ENCODE measurements at places on chromosomes 13 and 19. TPM values are rescaled to one million over a fixed set of nuclear protein-coding genes. Genes with fewer than 3 reads are reported as not detected.

GRCh38 chr19:15379999-15380647 is 536 bp upstream of the AKAP8 start:
- peak; percentile 86 for DNase-seq
- H3K4me3 ChIP-seq, result peak overlapping the region; percentile 78
- peak overlapping the region; percentile 96 for H3K27ac ChIP-seq
- no peaks in the 10 kb centered on the region for H3K27me3 ChIP-seq
- H3K36me3 ChIP-seq, result peaks cover 4% of the 10 kb centered on the region

GRCh38 chr13:99357131-99357596 is 50.0 kb upstream of the GPR183 start:
- DNase-seq, result no peak
- no peak overlapping the region for H3K4me3 ChIP-seq
- H3K4me1 ChIP-seq, result peaks cover 15% of the 10 kb centered on the region
- H3K27me3 ChIP-seq, result no peaks in the 10 kb centered on the region

DNA sequence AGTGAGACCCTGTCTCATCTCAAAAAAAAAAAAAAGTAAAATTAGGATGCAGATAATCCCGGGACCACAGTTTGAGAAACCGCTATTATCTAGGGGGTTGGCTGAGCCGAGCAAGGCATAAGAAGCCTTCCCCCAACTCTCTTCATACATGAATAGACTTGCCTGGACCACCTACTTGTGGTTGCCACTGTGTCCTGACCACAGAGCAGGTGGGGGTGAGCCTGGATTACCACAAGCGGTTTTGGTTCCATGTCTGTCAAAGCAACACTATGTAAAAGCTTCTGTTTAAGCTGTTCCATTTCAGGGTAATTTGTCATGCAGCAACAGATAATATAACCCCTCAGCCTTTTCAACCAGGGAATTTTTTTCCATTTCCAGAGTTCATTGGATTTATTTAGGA is 3.3 kb upstream of the NAPA start:
- peaks cover 24% of the 10 kb centered on the region for H3K4me1 ChIP-seq
- no peak for DNase-seq
- H3K36me3 ChIP-seq, result no peaks in the 10 kb centered on the region
- H3K27me3 ChIP-seq, result no peaks in the 10 kb centered on the region
- no peak overlapping the region for H3K27ac ChIP-seq
- H3K4me3 ChIP-seq, result no peak overlapping the region

DNA sequence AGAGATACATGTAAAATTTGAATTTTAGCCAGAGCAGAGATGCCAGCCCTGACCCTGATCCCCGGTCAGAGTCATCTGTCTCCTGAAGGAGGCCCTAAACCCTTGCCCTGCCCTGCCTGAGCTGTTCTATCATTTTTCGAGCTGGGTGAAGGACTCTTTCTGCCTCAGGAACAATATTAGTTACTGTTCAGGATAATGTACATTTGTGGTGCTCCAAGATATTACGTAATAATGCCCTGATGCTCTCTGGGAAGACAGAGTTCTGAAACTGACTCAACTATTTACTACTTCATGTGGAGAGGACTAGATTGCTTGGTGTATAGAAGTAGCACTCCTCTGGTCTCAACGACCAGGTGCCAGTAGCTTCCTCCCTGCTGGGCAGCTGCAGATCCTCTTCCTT is 37.9 kb upstream of the UBL3 start:
- H3K27ac ChIP-seq, result no peak overlapping the region
- H3K36me3 ChIP-seq, result no peaks in the 10 kb centered on the region
- no peak for DNase-seq

DNA sequence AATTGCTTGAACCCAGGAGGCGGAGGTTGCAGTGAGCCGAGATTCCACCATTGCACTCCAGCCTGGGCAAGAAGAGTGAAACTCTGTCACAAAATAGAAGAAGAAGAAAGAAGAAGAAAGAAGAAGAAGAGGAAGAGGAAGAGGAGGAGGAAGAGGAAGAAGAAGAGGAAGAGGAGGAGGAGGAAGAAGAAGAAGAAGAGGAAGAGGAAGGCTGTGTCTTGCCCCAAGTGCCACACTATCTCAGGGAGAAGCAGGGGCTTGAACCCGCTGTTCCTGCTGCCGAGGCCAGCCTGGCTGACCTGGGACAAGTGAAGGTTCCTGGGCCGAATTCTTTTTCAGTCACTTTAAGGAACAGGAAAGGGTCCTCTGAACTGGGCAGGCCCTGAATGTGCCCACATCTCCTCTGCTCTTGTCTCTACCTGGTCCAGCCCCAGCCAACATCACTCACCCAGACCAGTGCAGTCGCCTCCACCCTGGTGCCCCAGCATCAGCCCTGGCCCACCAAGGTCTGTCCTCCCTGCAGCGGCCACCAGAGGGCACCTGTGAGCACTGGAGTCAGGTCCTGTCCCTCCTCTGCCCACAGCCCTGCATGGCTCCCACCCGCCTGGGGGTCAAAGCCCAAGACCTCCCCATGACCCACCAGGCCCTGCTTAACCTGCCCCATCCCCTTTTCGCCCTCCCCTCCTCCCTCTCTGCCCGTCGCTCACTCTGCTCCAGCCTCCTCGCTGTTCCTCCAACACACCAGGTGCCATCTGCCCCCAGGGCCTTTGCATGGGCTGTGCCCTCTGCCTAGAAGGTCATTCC is 20.0 kb downstream of the TICAM1 start:
- no peak overlapping the region for H3K4me3 ChIP-seq
- H3K36me3 ChIP-seq, result peaks cover 7% of the 10 kb centered on the region

DNA sequence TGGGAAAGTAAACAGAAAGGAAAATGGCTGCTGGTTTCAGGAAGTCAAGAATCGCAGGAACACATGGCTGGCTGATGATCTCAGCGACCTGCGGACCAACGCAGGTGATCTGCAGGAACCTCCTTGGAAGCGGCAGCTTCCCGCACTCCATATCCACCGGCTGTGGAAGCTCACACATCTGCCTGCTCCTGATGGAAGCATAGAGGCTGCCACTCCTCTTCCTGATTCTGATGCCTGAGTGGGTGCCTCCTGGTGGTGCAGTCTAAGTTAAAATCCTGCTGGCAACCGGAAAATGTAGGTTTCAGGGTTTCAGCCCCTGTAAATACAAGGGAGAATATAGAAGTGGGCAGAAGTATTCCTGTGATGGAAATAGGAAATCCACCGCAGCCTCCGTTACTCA is 75.5 kb downstream of the TNFSF13B start:
- H3K27ac ChIP-seq, result no peak overlapping the region
- no peaks in the 10 kb centered on the region for H3K36me3 ChIP-seq
- no peaks in the 10 kb centered on the region for H3K27me3 ChIP-seq
- DNase-seq, result no peak
- H3K4me3 ChIP-seq, result no peak overlapping the region

DNA sequence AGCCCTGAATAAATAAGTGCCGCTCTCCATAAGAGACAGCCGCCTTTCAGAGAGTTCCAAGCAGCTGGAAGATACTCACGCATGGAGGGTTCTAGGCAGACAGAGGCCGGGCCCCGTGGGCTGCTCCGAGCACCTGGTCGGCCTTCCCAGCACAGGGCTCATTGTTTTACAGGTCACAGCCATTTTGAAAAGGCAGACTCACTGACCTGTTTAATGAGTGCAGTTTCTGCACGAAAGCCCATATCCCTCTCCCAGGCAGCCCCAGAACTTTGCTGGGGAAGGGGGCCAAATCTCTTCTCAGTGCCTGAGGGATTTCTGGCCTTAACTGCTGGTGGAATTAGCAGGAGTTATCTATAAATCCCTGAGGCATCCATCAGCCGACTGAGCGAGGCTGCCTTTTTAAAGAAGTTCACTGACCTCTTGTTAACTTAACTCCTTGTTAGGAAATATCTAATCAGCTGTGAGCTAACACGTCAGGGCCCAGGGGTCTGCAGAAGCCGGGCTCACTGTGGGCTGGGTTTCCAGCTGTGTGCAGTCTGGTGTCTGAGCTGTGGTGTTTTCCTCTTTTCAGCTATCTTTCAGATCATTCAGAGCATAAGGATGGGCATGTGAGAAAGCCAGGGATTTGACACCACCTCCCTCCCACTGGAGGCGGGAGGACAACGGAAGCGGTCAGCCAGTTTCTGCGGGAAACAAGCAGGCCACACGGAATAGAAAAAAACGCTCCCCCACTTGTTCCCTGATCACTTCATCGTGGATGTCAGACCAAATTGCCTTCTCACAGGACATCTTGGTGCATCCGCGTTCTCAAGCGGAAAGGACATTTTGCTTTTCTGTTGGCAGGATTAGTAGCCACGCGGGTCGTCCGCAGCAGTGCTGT is 23.3 kb downstream of the SERP2 start:
- H3K27ac ChIP-seq, result peak overlapping the region; percentile 41
- no peaks in the 10 kb centered on the region for H3K27me3 ChIP-seq
- no peaks in the 10 kb centered on the region for H3K36me3 ChIP-seq
- H3K4me1 ChIP-seq, result peaks cover 5% of the 10 kb centered on the region
- no peak for DNase-seq
- H3K4me3 ChIP-seq, result no peak overlapping the region

DNA sequence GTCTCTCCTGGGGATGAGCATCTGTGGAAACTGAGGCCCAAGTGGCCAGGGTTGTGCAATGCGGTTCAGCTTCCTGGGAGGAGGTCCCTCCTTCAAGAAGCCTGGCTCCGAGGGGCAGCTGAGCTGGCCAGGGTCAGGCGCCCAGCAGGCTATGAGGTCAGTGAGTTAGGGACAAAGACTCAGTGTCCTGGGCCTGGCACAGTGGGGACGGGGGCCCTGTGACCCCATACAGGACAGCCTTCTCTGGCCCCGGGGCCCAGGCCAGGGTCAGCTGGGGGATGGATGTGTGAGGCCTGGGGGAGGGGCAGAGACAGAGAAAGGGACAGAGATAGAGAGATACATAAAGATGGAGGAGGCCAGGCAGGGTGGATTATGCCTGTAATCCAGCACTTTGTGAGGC is 3.0 kb upstream of the IL12RB1 start:
- H3K36me3 ChIP-seq, result no peaks in the 10 kb centered on the region
- H3K4me1 ChIP-seq, result no peaks in the 10 kb centered on the region
- no peak for DNase-seq
- no peak overlapping the region for H3K4me3 ChIP-seq

DNA sequence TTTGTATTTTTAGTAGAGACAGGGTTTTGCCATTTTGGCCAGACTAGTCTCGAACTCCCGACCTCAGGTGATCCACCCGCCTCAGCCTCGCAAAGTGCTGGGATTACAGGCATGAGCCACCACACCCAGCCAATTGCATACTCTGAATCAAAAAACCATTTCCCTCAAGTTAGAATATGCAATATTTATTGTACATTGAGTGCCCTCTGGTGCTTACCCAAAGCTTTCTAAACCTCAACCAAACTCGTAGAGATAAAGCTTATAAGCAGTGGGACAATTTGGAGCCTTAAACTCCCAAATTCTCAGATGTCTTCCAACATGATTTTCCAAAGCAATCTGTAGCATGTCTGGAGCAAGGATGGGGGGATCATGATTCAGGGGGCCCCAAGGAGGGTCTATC is 22.4 kb downstream of the RFXAP start:
- peaks cover 9% of the 10 kb centered on the region for H3K36me3 ChIP-seq
- no peak overlapping the region for H3K4me3 ChIP-seq
- H3K4me1 ChIP-seq, result peaks cover 7% of the 10 kb centered on the region
- H3K27me3 ChIP-seq, result no peaks in the 10 kb centered on the region
- no peak overlapping the region for H3K27ac ChIP-seq
- no peak for DNase-seq

DNA sequence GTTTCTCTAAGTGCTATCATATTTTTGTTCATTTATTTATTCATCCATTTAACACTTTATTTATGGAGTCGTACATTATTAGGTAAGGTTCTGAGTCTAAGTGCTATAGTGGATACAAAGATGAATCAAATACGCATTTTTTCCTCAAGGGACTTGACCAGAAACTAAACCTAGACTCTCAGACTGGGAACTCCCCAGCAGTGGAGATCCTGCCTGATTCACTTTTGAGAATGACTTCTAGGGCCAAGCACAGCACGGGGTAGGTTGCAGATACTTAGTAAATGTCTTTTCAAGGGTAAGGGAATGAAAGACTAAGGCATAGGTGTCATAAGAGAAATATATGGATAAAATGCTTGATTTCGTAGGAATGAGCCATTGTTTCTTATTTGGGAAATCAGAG is 7.2 kb downstream of the DNAJC15 start:
- no peak overlapping the region for H3K4me3 ChIP-seq
- peaks cover 25% of the 10 kb centered on the region for H3K36me3 ChIP-seq
- H3K27ac ChIP-seq, result no peak overlapping the region
- H3K27me3 ChIP-seq, result no peaks in the 10 kb centered on the region

DNA sequence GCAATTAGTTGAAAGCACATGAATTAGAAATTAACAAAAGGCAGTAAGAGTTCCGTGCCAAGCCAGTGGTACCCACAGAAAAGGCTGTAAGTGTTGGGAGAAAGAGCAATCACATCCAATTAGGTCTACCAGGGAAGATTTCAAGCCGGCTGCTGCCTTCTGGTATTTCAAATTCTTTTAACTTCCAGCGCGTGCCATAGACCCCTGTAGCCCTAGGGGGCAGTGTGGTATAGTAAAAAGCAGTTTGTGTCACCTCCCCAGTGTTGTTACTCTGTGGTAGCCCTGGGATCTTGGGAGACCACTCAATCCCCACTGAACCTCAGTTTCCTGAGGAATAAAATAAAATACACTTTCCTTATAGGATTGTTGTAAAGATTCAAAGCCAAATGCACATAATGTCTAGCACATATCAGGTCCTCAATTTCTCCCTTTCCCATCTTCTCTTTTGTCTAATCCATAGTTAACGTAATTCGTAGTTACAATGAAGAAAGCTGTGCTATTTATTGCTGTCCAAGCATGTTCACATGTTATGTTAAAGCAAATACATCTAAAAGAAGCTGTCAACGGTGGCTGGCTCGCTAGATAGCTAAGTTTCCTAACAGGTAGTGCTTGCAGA is 230.2 kb downstream of the TDRD3 start:
- H3K36me3 ChIP-seq, result no peaks in the 10 kb centered on the region
- no peak for DNase-seq
- no peaks in the 10 kb centered on the region for H3K27me3 ChIP-seq
- no peaks in the 10 kb centered on the region for H3K4me1 ChIP-seq

The NLRP4 gene
- total RNA-seq, result not detected

The ACER1 gene
- not detected for total RNA-seq

The ZNF418 gene
- total RNA-seq, result not detected

The CCDC70 gene
- total RNA-seq, result not detected

The CXCL17 gene
- 43.7 TPM for total RNA-seq

The ZFP82 gene
- 7.3 TPM for total RNA-seq
